ENCODE measurements at places on chromosomes 1 and 21. TPM values are rescaled to one million over a fixed set of nuclear protein-coding genes. Genes with fewer than 3 reads are reported as not detected.

CFAP57 gene
- total RNA-seq, result not detected

DNA sequence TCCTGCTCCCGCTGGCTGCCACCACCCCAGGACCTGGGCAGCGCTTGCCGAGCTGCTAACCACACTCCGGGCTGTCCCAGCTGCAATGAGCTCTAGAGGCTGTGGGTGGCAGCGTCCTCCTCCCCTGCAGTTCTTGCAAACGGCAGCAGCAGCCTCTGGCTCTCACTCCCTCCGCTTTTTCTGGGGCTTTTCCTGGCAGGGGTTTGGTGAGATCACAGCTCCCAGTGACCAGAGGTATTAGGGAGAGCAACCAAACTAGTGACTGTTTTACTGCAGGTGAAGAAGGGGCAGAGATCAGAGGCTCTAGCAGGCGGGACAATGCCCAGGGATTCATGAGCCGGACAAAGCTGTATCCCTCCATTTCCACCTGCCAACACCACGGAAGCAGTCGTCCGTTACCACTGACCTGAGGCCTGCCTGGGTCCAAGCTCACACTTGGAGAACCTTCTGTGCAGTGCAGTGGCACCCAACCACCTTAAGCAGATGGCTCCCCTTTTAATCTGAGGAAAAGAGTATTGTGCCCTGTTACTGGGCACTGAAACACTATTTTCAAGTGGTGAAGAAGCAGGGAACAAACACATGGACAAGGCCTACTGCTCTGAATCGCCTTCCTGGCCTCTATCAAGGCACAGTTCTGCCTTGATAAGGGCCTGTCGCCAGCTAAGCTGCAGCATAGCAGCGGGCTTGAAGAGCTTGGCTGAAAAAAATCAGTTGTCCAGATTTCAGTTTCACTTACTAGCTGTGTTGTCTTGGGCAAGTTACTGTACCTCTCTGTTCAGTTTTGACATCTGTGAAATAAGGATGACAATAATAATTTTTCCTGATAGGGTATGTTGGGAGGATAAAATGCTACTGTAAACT is at the start of gene F5:
F5 (minus strand) TSS at position 87 of the 861 bp plus-strand sequence. CDS start 95 bp downstream, outside the sequence.
- peak; percentile 85 for DNase-seq

ST6GALNAC3 gene
- 20.2 TPM for total RNA-seq

GRCh38 chr1:155247667-155248553 is 7.4 kb downstream of the ENTREP3 start:
- DNase-seq, result no peak

DNA sequence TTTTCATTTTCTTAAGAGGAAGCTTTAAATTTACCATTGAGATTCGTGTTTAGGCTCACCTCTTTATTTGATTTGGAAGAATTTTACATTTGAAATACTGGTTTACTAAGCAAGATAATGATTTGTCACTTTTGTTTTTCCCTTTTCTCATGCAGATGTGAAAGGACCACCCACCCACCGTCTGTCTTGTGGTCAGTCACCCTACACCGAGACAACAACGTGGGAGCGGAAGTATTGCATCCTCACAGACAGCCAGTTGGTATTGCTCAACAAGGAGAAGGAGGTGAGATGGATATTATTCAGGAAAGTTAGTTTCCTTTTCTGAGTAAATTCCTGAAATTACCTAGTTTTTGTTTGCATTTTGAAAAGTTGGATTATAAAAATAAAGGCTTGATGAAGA is 189.5 kb downstream of the RASAL2 start:
- DNase-seq, result no peak

GRCh38 chr1:165496501-165496900 is 47.3 kb upstream of the LRRC52 start:
- DNase-seq, result no peak

- DNase-seq, result no peak
These were observed 49.5 kb downstream of the SLC19A1 start for GRCh38 chr21:45492765-45493164.

- DNase-seq, result peak; percentile 77
These were observed 3.3 kb downstream of the NCMAP start for GRCh38 chr1:24558902-24559791.

WDR3 gene
- 15.2 TPM for total RNA-seq

- no peak for DNase-seq
These were observed 143.0 kb downstream of the RERE start for GRCh38 chr1:8674481-8674880.

- DNase-seq, result no peak
These were observed 221.9 kb downstream of the MRPL39 start for GRCh38 chr21:25385341-25385740.

DNA sequence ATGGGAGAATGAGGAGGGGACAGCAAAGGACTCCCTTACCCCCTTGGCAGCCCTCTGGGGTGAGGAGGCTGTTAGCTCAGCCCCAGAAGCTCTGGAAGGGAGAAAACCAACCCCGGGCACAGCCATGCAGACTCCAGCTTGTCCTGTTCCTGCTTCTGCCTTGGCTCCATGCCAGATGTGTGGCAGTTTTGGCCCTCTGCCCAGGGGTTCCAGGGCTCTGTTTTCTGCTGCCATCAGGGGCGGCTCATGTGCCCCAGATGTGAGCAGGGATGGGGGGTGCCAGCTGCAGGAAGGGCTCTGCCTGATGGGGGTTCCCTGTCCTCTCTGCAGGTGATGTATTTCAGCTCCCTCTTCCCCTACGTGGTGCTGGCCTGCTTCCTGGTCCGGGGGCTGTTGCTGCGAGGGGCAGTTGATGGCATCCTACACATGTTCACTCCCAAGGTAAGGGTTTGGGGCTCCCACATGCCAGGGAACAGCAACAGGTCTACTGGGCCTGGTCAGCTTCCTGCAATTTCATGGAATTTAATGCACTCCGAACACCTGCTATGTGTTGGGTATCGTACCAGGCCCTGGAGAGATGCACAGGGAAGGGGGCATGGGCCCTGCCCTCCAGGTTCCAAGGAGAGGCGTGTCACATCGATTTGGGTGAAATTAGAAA is 26.1 kb downstream of the SLC6A17 start:
- no peak for DNase-seq

DNA sequence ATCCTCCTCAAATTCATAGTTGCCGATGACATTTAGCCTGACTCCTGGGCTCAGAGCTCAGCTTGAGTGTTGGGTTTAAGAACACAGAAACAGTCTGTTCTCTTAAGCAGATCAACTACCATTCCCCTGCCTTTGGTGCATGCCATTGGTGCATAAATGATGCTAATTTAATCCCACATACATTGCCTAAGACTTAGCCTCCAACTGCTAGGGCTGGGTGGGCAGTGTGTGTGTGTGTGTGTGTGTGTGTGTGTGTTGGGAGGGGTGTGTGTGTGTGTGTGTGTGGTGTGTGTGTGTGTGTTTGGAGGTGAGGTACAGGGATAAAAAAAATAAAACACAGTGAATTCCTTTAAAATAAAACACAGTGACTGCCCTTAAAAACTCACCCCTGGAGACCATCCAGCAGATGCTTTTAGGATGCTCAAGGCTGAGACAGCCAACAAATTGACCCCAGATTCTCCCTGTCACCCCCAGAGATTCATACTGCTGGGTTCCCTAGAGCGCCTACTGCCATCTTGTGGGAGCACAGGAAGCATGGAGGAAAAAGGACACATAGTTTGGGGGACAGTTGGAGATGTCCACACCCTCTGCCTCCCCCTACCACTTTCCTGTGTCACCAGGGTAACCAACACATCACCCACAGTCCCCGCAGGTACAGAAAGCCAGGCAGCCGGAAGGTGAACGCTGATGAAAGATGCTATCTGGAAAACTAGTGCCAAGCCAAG is 30.6 kb downstream of the KLHDC7A start:
- DNase-seq, result no peak

DNA sequence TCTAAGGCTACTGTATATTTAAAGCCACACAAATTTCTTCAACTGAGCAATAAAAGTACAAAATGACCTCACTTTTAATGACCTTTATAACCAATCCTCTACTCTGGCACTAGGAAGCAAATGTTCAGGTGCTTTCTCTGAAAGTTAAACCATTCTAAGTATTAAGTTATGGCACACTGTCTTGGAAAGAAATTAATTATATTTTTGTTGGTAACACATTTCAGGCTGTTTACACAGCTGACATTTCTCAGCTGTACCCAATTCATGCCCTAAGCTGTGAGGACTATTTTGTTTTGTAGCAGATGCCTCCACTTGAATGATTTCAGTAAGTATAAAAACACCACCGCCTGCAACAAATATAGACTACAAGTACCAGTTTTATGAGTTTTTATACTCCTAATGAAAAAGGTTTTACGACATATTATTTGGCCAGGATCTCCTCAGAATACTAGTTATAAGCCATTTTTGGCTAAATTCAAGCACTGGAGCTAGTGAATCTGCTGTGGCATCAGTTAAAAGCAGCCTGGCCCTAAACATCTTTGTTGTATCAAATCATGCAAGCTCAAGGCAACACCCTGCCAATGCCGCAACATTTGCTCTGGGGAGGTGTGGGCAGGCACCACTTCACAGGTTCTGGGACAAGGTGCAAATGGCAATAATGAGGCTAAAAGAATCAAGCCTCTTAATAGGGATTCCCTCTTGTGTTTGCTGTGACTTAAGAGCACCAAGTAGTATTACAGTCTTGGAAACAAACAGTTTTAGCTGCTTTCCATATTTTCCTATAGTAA is 228.4 kb upstream of the DMRTA2 start:
- DNase-seq, result no peak

Data from aorta (tissue), 5 donors.